ENCODE measurements at places on chromosomes 2 and 18.

DNA sequence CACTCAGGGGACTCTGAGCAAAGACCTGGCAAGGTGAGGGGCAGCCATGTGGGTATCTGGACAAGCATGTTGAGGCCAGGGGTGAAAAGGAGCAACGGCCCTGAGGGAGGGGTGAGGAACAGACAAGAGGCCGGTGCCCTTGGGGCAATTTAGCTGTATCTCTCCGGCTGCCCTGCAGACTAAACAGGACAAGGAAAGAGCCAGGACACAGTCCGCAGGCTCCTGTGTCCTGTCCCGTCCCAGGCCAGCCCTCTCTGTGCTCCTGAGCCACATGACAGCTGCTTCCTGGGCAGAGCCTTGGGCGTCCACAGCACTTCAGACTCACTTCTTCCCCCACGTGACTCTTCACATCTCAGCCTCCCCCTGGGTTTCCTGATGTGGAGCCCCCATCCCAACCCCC, 206.1 kb downstream of the KLHL29 start:
- H3K4me1 ChIP-seq = no peaks in the 10 kb centered on the region
- no peaks in the 10 kb centered on the region for H3K27me3 ChIP-seq
- no peaks in the 10 kb centered on the region for H3K36me3 ChIP-seq
- no peak overlapping the region for H3K27ac ChIP-seq
- DNase-seq = no peak
- no peak overlapping the region for H3K4me3 ChIP-seq

GRCh38 chr2:33496726-33497125, 20.3 kb downstream of the RASGRP3 start:
- H3K4me3 ChIP-seq = no peak overlapping the region
- no peak for DNase-seq

GRCh38 chr2:55862246-55862645, 61.3 kb downstream of the EFEMP1 start:
- no peak overlapping the region for H3K27ac ChIP-seq
- no peaks in the 10 kb centered on the region for H3K36me3 ChIP-seq
- H3K27me3 ChIP-seq = no peaks in the 10 kb centered on the region
- DNase-seq = no peak
- H3K4me1 ChIP-seq = no peaks in the 10 kb centered on the region

DNA sequence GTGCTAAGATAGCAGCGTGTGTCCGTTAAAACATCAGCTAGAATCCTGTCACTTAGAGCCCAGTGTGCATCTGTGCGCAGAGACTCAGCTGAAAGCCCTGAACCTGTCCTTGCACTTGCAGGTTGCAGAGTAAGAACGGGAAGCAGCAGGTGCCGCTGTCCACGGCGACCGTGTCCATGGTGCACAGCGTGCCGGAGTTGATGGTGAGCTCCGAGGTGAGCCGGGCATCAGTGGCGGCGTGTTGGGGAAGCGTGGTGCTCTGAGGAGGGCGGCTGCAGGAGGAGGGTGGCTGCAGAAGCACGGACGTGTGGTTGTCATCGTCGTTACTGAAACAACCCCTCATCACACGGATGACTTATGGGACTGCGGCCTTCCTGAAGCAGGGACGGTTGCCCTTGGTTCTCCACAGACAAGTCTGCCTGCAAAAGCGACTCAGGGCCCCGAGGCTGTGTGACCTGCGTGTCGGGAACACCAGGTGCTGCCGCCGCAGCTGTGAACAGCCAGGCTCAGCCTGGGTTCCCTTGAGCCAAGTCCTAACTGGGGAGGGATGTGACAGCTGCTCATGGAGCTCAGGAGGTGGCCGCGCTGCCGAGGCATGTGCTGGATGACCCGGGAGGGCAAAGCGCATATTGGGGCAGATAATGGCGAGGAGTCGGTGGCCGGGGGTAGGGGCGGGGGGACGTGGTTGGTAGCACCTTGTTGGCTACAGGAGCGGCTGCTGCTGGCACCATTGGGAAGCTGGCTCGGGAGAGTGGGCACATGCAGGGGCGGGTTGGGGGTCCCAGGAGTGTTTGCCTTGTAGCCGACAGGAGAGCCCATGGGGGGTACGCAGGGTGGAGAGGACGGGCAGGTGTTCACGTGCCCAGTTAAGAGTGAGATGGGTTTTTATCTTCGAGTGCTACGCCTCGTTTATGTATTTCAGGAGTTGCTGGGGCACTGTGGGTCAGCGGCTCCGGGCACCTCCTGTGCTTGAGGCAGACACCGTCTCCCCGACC, 16.6 kb downstream of the CTDP1 start:
- no peak overlapping the region for H3K27ac ChIP-seq
- H3K4me3 ChIP-seq = no peak overlapping the region
- H3K36me3 ChIP-seq = peaks cover 63% of the 10 kb centered on the region

GRCh38 chr2:28507796-28508764, 12.2 kb downstream of the PLB1 start:
- no peak overlapping the region for H3K27ac ChIP-seq
- H3K4me3 ChIP-seq = no peak overlapping the region
- H3K36me3 ChIP-seq = no peaks in the 10 kb centered on the region
- DNase-seq = peak; percentile 3

DNA sequence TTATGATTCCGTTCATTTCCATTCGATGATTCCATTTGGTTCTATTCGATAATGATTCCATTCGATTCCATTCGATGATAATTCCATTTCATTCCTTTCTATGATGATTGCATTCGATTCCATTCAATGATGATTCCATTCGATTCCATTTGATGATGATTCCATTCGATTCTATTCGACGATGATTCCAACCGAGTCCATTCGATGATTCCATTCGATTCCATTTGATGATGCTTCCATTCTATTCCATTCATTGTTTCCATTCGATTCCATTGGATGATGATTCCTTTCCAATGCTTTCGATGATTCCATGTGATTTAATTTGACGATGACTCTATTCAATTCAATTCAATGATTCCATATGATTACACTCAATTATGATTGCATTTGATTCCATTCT, 1093.5 kb downstream of the RPIA start:
- no peak for DNase-seq
- no peak overlapping the region for H3K27ac ChIP-seq
- H3K4me3 ChIP-seq = no peak overlapping the region

GRCh38 chr2:200590090-200590489, 4.3 kb downstream of the AOX1 start:
- peaks cover 10% of the 10 kb centered on the region for H3K27me3 ChIP-seq
- no peaks in the 10 kb centered on the region for H3K36me3 ChIP-seq
- no peak for DNase-seq
- H3K27ac ChIP-seq = no peak overlapping the region

- H3K4me3 ChIP-seq = no peak overlapping the region
- H3K4me1 ChIP-seq = peaks cover 3% of the 10 kb centered on the region
- peaks cover 9% of the 10 kb centered on the region for H3K27me3 ChIP-seq
- H3K36me3 ChIP-seq = no peaks in the 10 kb centered on the region
- H3K27ac ChIP-seq = no peak overlapping the region
Measured at GRCh38 chr2:70921839-70922234, 13.9 kb upstream of the ATP6V1B1 start.

DNA sequence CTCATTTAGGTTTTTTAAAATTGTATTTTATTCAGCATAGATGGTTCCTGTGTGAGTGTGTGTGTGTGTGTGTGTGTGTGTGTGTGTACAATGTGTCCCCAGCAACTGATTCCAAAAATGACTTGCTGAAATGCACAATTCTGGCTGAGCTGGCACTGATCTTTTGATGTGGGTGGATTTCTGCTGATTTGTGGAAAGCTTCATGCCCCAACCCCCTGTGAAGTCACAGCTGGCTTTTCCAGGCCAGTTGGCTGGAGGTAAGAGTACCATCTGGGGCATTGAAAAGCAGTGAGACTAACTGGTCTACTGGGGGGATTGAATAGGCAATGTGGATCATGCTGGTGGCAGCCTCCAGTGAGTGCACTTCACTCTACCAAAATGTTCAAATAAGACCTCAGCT, 187.2 kb downstream of the LRRTM1 start:
- no peaks in the 10 kb centered on the region for H3K4me1 ChIP-seq
- no peak for DNase-seq
- H3K36me3 ChIP-seq = no peaks in the 10 kb centered on the region
- no peak overlapping the region for H3K27ac ChIP-seq
- H3K4me3 ChIP-seq = no peak overlapping the region

GRCh38 chr18:70256184-70256583, 32.7 kb upstream of the SOCS6 start:
- H3K27ac ChIP-seq = no peak overlapping the region
- no peak overlapping the region for H3K4me3 ChIP-seq
- no peaks in the 10 kb centered on the region for H3K27me3 ChIP-seq
- DNase-seq = no peak
- H3K36me3 ChIP-seq = no peaks in the 10 kb centered on the region

DNA sequence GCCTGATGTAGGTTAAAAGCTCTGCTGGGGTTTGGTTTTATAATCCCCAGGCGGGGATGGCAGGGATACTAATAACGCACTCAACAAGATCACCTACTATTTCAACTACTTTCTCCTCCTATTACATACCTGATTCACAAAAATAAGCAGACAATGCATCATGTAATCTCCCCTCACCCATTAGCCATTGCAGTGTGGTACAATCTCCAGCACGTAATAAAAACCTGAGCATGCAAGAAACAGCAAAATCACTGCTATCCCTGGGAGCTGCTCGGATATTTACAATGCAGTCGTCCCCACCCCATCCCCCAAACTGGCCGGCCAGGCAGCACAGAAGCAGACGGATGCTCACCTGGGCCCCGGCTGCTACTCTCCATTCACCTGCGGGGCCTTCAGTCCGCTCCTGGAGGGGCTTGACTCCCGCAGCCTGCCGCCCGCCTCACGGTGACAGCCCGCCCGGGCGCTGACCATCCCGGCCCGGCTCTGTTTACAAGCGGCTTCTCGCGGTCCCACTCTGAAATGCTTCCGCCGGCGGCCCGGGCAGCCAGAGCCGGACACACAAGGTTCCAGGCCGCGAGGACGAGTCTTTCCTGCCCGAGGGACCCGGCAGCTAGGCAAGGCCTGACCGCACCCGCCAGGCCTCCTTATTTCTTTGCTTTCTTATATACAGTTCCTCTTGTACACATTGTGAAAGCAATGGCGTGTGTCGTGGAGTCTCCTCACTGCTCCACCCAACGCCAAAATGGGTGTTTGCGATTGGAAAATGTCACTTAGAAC, at the start of gene PLEKHM3:
TSS of gene PLEKHM3 (minus strand) at position 491 of the 777 bp plus-strand sequence. CDS start 23,888 bp downstream, outside the sequence.
- H3K4me3 ChIP-seq = peak within 1 kb of the TSS; percentile 82
- peak within 1 kb of the TSS; percentile 58 for H3K27ac ChIP-seq
- H3K4me1 ChIP-seq = peaks cover 10% of the 10 kb centered on the region
- H3K27me3 ChIP-seq = no peaks in the 10 kb centered on the region
- DNase-seq = peak; percentile 64

DNA sequence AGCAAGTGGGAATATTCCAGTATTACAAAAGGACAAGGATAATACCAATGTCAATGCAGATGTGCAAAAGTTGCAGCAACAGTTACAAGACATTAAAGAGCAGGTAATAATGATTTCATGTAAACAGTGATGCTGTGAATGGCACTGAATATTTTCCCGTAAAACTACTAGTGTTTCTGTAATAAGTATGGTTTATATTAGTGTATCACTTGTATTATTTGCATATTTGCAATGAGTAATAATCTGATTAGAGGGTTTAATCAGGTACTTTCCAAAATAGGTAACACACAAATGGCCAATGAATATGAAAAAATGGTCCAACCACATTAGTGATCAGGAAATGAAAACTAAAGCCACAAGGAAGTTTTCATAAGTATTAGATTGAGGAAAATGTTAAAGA, 118.0 kb downstream of the MIB1 start:
- no peak overlapping the region for H3K27ac ChIP-seq
- no peaks in the 10 kb centered on the region for H3K4me1 ChIP-seq
- peaks cover 45% of the 10 kb centered on the region for H3K36me3 ChIP-seq
- DNase-seq = no peak
- H3K27me3 ChIP-seq = no peaks in the 10 kb centered on the region
- no peak overlapping the region for H3K4me3 ChIP-seq

DNA sequence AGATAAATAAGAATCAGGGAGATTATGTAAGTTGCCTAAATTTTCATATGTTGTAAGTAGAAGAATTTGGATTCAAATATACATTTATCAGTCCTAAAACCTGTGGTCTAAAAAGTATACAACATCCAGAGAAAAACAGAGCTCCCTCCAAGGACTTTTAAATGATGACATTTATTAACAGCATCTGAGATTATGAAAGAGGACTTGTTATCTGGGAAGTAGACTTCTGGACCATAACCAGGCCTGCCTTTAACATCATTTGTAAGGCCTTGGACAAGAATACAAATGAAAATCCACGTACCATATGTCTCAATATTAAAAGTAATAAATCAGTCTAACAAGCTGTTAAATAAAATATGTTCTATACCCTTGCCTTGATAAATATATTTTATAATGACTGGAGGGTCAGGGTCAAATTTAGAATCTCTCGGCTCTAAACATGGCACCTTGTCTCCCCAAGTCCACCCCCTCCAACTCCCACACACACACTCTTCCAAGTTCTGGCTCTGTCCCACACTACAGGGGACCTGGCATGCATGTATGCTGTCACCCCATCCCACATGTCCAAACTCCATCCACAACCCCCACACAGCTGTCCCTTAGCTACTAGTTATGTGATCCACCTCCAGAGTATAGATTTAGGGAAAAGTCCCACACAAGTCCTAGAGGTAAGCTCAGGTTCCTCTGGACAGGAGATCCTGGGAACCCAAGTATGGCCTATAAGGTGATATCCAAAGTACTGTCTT, 382.6 kb downstream of the CDH2 start:
- H3K4me1 ChIP-seq = no peaks in the 10 kb centered on the region
- H3K27ac ChIP-seq = no peak overlapping the region
- no peaks in the 10 kb centered on the region for H3K36me3 ChIP-seq
- no peak for DNase-seq

GRCh38 chr2:107595749-107596148, 230.9 kb upstream of the RGPD4 start:
- H3K27me3 ChIP-seq = no peaks in the 10 kb centered on the region
- H3K4me1 ChIP-seq = no peaks in the 10 kb centered on the region
- H3K4me3 ChIP-seq = no peak overlapping the region
- no peaks in the 10 kb centered on the region for H3K36me3 ChIP-seq

DNA sequence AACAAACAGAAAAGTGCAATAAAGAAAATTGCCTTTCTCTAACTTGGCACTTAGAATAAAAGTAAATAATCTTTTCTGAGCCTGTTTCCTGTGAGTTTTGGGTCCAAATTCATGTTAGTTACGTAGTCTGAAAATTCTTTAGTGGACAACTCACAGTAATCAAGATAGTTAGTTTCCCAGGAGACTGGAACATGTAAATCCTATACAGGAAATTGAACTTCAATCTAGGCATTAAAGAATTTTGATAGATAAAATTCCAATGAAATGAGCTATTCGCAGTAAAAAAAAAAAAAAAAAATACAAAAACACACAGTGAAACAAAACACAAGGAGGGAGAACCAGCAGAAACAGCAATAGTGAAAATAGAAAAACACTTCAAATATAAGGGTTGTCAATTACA, 83.8 kb upstream of the REG3G start:
- no peaks in the 10 kb centered on the region for H3K27me3 ChIP-seq
- H3K36me3 ChIP-seq = no peaks in the 10 kb centered on the region
- no peak overlapping the region for H3K27ac ChIP-seq
- H3K4me1 ChIP-seq = no peaks in the 10 kb centered on the region
- no peak for DNase-seq

Measured in CD4-positive, alpha-beta T cell (primary cell).